HCT116 (cell line): ENCODE measurements at places on chromosomes 13 and 19.

DNA sequence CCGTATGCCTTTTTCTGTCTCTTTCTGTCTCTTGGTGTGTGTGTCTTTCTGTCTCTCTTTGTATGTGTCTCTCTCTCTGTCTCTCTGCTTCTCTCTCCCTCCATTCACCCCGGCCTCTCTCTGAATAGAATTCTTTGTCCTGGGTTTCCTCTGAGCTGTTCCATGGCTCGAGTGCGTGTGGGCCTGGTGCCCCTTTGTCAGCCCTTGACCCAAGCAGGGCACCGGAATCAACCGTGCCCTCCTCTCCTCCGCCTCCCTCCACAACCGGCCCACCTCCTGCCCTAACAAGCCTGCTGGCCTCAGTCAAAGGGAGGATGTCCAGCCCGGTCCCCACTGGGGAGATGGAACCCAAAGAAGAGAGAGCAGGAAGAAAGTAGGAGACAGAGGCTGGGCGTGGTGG lies 3.2 kb downstream of the AXL start:
- H3K4me1 ChIP-seq, result peaks cover 55% of the 10 kb centered on the region
- H3K4me3 ChIP-seq, result no peak overlapping the region
- H3K27me3 ChIP-seq, result no peaks in the 10 kb centered on the region
- no peak for DNase-seq

DNA sequence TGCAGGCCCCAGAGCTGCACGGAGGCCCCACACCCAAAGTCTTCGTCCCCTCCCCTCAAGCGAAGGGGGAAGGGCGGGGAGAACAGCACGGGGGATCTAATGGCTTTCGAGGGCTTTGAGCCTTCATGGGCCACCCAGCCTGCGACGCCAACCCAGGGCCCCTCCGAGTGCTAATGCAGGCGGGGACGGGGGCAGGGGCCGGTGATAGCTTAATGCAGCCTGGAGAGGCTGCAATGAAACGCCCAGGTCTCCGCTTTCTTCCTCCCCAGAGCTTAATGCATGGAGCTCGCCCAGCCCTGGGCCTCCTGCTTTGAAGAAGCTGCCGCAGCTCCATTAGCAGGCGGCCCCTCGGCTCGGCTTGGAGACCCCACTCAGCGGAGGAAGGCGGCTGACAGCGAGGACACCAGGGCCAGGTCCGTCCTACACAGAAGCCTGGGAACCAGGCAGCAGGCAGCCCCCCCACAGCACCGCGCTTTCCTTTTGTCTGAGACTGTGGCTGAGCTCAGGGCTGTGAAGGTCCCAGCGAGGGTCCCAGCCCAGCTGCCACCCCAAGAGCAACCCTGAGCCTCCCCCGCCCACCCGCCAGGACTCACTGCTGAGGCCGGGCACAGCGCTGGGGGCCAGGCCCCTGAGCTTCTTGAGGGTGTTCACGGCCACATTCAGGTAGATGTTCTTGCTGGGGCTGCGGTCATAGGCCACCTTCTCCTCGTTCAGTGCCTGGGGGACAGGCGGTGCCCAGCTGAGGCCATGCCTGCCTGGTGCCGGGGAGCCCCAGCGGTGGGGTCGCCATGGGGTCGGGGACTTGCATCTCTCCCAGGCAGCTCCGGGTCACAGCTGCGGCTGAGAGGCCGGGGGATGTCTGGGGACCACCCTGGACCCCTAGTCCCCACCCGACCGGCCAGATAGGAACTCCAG lies 7.5 kb upstream of the ATP8B3 start:
- peaks cover 16% of the 10 kb centered on the region for H3K36me3 ChIP-seq
- no peak overlapping the region for H3K27ac ChIP-seq
- H3K4me3 ChIP-seq, result no peak overlapping the region
- H3K4me1 ChIP-seq, result no peaks in the 10 kb centered on the region
- no peaks in the 10 kb centered on the region for H3K27me3 ChIP-seq

DNA sequence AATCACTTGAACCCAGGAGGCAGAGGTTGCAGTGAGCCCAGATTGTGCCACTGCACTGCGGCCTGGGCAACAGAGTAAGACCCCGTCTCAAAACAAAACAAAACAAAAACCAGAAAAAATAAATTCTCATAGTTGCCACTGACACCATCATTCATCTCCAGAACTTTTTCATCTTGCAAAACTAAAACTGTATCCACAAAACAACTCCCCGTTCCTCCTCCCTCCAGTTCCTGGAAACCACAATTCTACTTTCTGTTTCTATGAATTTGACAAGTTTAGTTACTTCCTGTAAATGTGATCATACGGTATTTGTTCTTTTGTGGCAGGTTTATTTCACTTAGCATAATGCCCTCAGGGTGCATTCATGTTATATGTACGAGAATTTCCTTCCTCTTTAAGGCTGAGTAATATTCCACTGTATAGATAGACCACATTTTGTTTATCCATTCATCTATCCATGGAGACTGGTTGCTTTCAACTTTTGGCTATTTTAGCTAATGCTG lies 13.2 kb upstream of the ADGRE5 start:
- DNase-seq, result no peak
- H3K27ac ChIP-seq, result no peak overlapping the region
- H3K4me1 ChIP-seq, result peaks cover 41% of the 10 kb centered on the region
- no peak overlapping the region for H3K4me3 ChIP-seq

- H3K4me3 ChIP-seq, result no peak overlapping the region
- H3K4me1 ChIP-seq, result peaks cover 16% of the 10 kb centered on the region
- no peaks in the 10 kb centered on the region for H3K27me3 ChIP-seq
Measured at GRCh38 chr19:1232652-1233072, 5.1 kb downstream of the CBARP start.

- no peaks in the 10 kb centered on the region for H3K36me3 ChIP-seq
- H3K27ac ChIP-seq, result no peak overlapping the region
- H3K27me3 ChIP-seq, result no peaks in the 10 kb centered on the region
Measured at GRCh38 chr19:6718741-6719539, 1.5 kb downstream of the C3 start.

GRCh38 chr13:94609196-94609595 lies 7.5 kb downstream of the GPR180 start:
- H3K27me3 ChIP-seq, result no peaks in the 10 kb centered on the region
- H3K36me3 ChIP-seq, result peaks cover 5% of the 10 kb centered on the region; the same call in 1 of the 2 replicates
- no peak for DNase-seq
- no peaks in the 10 kb centered on the region for H3K4me1 ChIP-seq
- H3K4me3 ChIP-seq, result no peak overlapping the region
- no peak overlapping the region for H3K27ac ChIP-seq

DNA sequence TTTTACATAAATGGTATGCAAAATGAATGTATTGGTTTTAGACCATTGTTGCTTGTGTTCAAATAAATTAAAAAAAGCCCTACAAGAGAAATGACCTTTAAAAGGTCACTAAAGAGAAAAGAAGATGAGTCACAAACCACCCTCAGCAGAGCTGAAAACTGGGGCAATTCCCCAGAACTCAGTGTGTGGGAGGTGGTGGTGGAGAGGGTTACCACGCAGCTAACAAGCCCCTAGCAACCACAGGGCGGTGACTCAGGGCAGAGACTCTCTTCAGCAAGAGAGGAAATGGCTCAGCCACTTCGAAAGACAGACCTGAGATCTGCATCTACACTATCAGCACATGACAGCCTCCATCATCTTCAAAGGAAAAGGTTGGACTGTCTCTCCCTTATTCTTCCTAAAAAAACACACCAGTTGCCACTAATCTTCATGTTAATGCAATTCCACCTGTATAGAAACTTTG lies 29.4 kb upstream of the NDFIP2 start:
- H3K27me3 ChIP-seq, result no peaks in the 10 kb centered on the region
- H3K27ac ChIP-seq, result no peak overlapping the region
- DNase-seq, result no peak
- H3K4me3 ChIP-seq, result no peak overlapping the region
- no peaks in the 10 kb centered on the region for H3K36me3 ChIP-seq

GRCh38 chr19:13872695-13873389 lies 4.1 kb upstream of the NANOS3 start:
- no peaks in the 10 kb centered on the region for H3K36me3 ChIP-seq
- no peaks in the 10 kb centered on the region for H3K27me3 ChIP-seq
- peaks cover 19% of the 10 kb centered on the region for H3K4me1 ChIP-seq
- peak overlapping the region; percentile 45 for H3K4me3 ChIP-seq

GRCh38 chr13:101258509-101258908 lies 157.8 kb downstream of the NALCN start:
- peak overlapping the region; percentile 56; the same call in 1 of the 2 replicates for H3K27ac ChIP-seq
- H3K4me1 ChIP-seq, result peaks cover 9% of the 10 kb centered on the region; the same call in 1 of the 2 replicates

DNA sequence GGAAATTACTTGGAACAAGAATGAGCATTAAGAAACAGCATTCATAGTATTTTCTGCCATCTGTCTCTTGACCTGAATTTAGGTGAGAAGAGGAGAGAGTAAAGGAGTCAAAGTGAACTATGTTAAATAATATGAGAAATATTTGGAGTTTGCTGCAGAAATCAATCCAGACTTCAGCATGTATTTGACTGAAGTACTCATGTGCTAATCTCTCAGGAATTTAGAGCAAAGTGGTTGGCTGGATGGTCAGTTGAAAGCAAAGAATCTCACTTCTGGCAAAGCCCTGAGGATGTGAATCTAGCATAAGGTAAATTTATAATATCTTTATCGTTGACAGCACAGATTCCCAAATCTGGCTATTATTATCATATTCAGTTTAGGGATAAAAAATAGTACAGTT lies 394.3 kb downstream of the PCDH17 start:
- no peak overlapping the region for H3K4me3 ChIP-seq
- H3K27ac ChIP-seq, result no peak overlapping the region

GRCh38 chr13:46386392-46387063 lies 524 bp downstream of the RUBCNL start:
- DNase-seq, result no peak
- no peak overlapping the region for H3K27ac ChIP-seq
- H3K4me3 ChIP-seq, result peak overlapping the region; percentile 52
- no peaks in the 10 kb centered on the region for H3K36me3 ChIP-seq
- no peaks in the 10 kb centered on the region for H3K27me3 ChIP-seq

GRCh38 chr19:50238043-50238442 lies 34.6 kb downstream of the MYH14 start:
- H3K4me3 ChIP-seq, result no peak overlapping the region
- H3K27ac ChIP-seq, result no peak overlapping the region
- H3K4me1 ChIP-seq, result peaks cover 14% of the 10 kb centered on the region
- H3K27me3 ChIP-seq, result no peaks in the 10 kb centered on the region
- DNase-seq, result no peak
- no peaks in the 10 kb centered on the region for H3K36me3 ChIP-seq

- 0 out of 2 replicates have a peak, but pooled peaks cover 3% of the 10 kb centered on the region for H3K4me1 ChIP-seq
- no peak overlapping the region for H3K4me3 ChIP-seq
- no peak overlapping the region for H3K27ac ChIP-seq
- DNase-seq, result no peak
- no peaks in the 10 kb centered on the region for H3K27me3 ChIP-seq
- H3K36me3 ChIP-seq, result no peaks in the 10 kb centered on the region
Measured at GRCh38 chr13:50596776-50597203, 246.7 kb downstream of the DLEU7 start.

DNA sequence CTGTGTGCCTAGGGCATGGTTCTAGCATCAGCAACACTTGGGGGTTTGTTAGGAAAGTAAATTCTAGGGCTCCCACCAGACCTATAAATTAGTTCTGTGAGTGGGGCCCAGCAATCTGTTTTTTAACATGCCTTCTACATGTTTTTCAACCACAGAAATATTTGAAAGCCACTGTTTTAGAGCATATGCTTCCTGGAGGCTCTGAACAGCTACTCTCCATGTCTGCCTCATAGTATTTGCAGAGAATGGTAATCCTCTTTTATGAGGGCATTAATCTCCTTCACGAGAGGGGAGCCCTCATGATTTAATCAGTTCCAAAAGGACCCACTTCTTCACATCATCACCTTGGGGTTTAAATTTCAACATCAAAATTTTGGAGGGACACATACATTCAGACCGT lies 6.0 kb downstream of the SPATA13 start:
- no peak overlapping the region for H3K4me3 ChIP-seq
- peaks cover 15% of the 10 kb centered on the region; the same call in 1 of the 2 replicates for H3K36me3 ChIP-seq
- DNase-seq, result no peak
- no peak overlapping the region for H3K27ac ChIP-seq

GRCh38 chr19:51507192-51507591 lies 5.6 kb upstream of the SIGLEC12 start:
- H3K4me1 ChIP-seq, result no peaks in the 10 kb centered on the region
- H3K27me3 ChIP-seq, result peaks cover 4% of the 10 kb centered on the region
- DNase-seq, result no peak
- H3K27ac ChIP-seq, result no peak overlapping the region
- H3K36me3 ChIP-seq, result no peaks in the 10 kb centered on the region

DNA sequence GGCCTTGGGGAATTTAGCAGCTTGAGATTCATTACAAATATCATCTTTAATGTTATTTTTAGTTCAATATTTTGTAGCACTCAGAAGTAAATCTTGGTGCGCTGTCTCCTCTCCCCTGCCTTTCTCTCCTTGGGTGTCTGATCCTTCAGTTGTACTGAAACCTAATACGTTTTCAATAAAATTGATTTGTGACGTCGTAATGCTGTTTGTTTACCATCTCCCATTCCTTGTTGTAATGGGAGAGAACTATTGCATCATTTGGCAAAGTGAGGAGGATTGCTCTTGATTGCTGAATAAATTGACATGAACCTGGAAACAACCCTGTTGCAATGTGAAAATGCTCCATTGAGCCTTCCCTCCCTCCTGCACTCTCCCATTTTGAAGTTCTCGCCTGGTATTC lies 43.2 kb upstream of the TSHZ3 start:
- H3K36me3 ChIP-seq, result no peaks in the 10 kb centered on the region
- H3K4me3 ChIP-seq, result no peak overlapping the region
- no peaks in the 10 kb centered on the region for H3K4me1 ChIP-seq

DNA sequence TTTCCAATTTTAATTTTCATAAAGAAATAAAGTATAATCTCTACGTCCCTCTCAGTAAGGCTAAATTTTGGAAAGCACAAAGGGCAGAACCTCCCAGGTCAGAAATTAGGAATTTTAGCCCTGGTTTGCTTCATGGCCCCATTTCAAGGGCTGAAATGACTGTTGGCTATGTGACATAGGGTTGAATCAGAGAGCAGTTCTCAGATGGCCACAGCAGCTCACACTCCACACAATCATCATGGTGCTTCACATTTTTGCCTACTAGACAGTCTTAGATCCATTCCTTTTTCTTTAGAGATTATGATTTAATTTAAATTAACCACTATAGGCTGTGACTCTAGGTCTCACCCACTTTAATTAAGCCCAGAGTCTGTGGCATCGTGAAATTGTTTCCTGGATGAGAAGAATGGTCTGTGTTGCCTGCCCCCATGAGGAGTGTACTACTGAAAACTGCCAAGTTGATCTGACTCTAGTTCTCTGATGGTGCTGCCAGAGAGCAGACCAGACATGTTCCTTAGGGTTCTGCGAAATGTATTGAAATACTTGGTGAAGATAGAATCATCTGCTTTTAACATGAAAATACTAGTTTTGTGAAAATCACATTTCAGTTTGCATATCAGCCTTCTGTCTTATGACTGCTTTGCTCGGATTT lies 57.4 kb downstream of the ESD start:
- H3K27me3 ChIP-seq, result no peaks in the 10 kb centered on the region
- no peak overlapping the region for H3K4me3 ChIP-seq

- no peak for DNase-seq
- H3K36me3 ChIP-seq, result peaks cover 31% of the 10 kb centered on the region
- H3K27ac ChIP-seq, result no peak overlapping the region
- H3K27me3 ChIP-seq, result no peaks in the 10 kb centered on the region
- no peak overlapping the region for H3K4me3 ChIP-seq
Measured at GRCh38 chr13:30659980-30660379, 42.3 kb downstream of the USPL1 start.

GRCh38 chr13:73835138-73835721 lies 299.0 kb downstream of the KLF12 start:
- H3K4me1 ChIP-seq, result no peaks in the 10 kb centered on the region
- no peak overlapping the region for H3K4me3 ChIP-seq
- no peaks in the 10 kb centered on the region for H3K36me3 ChIP-seq
- peak; percentile 22 for DNase-seq
- H3K27me3 ChIP-seq, result no peaks in the 10 kb centered on the region
- no peak overlapping the region for H3K27ac ChIP-seq
